NAMALWA (cell line): ENCODE measurements at places on chromosomes 16 and 17.

DNA sequence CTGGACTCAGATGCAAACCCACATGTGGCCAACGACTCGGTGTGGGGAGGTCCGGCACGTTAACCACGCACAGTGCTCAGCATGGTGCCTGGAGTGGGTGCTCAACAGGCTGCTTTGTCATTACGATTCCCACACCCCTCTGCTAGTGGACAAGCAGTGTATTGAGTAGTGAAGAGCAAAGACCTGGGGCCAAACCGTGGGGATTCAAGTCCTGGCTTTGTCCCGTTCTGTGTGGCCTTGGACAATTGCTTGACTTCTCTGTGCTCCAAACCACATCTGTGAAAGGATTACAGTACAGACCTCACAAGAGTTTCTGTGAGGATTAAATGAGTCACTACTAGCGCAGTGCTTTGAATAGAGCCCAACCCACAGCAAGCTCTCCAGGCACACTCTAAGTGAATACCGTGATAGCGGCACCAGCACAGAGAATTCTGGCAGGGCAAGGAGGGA is 33.8 kb downstream of the TRPV2 start:
- DNase-seq: no peak

DNA sequence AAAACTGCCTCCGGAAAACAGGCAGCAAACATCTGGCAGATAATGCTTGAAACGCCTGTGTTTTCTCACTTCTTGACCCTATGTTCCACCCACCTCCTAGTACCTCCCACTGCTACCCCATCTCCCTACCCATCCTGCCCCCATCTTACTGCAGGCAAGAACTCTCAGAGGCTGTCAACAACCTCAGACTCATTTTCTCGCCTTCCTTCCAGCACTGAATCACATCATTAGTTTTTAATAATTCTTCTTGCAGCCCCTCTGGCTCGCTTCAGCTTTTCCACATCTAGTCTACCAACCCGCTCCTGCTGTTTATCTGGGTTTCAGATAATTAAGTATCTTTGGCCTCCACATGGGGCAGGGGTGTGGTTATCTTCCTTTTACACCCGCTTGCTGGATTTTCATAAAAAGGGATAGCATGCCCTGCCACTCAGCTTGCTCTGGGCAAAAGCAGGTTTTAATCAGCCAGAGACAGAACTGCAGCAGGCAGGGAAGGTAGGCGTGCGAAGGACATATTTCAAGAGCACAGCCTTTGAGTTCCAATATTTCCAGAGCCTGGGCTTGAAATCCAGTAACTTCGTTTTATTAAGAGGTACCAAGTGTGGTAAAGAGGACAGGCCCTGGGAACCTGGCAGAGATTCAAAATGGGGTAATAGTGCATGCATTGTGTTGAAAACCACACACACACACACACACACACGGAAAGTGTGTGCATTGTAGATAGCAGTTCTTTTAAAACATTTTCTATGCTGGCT is 87.5 kb downstream of the BMERB1 start:
- DNase-seq: no peak

DNA sequence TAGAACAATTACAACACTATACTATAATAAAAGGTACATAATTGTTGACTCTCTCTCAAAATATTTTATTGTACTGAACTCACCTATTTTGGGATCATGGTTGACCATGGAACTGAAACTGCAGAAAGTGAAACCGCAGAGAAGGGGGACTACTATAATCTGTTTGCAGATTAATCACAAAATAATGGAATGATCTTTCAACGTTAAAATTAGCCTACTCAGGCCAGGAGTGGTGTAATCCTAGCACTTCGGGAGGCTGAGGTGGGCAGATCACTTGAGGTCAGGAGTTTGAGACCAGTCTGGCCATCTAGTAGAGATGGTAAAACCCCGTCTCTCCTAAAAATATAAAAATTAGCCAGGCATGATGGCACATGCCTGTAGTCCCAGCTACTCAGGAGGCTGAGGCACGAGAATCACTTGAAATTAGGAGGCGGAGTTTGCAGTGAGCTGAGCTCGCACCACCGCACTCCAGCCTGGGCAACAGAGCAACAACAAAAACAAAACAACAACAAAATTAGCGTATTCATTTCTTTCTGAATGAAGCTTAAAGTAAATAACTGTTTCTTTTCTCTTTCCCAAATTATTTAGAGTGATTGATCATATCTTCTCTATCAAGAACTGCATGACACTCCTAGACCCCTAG is 45.6 kb downstream of the IKZF3 start:
- DNase-seq: no peak

- DNase-seq: peak; percentile 99
These were observed 1.4 kb upstream of the SSH2 start for GRCh38 chr17:29931231-29931932.

- DNase-seq: no peak
These were observed 469.5 kb upstream of the RBFOX1 start for GRCh38 chr16:6863135-6863534.

GRCh38 chr17:10210151-10210574 is 11.8 kb upstream of the GAS7 start:
- DNase-seq: no peak

- DNase-seq: peak; percentile 49
These were observed 3.3 kb upstream of the SLFN12L start for GRCh38 chr17:35540589-35541404.

DNA sequence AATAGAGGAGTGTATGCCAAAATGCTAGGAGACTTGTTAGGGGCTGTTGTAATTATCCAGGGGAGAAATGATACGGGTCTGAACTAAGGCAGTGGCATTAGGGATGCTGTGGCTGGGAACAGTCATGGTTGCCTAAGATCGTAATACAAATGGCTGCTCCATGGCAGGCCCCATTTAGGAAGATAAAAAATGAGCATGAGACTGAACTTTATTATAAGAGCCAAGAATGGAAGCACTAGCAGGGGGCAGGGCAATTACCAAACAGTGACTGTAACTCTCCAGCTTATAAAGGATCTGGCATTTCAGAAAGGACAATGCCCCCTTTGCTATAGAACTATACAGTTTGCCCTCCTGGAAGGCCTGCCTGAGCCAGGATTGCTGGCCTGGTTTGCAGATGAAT is 503.3 kb upstream of the CDH5 start:
- no peak for DNase-seq
